ENCODE measurements at places on chromosomes 6 and 20.

GRCh38 chr6:89602166-89602565 lies 36.4 kb downstream of the LYRM2 start:
- DNase-seq, result no peak

DNA sequence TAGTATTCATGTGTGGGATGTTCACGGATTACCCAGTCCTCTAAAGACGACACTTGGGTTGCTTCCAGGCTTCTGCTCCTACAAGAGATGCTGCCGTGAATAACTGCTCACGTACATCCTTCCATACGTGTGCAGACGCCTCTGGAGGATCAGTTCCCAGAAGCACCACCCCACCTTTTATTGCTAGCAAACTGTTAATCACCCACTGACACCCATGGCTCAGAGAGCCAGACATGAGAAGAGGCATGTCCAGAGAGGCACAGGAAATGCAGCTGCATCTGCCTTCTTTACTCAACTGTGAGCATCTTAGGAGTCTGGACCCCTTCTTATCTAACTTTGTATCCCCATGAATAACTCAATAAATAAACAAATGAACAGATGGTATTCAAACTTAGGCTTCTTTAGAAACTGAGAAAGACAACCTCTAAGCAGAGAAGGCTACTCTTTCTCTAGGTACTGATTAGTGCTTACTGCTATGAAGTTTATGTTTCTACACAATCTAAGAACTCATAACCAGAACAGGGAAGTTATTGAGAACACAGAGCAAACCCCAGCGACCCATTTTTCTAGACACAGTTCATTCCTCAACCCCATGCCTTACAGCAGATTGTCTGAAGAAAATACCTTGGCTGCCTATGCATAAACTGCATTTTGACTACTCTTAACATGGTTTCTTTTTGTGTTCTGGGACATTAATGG lies 228.7 kb upstream of the RREB1 start:
- no peak for DNase-seq

- no peak for DNase-seq
Measured at GRCh38 chr6:113744861-113745260, 112.3 kb upstream of the MARCKS start.

DNA sequence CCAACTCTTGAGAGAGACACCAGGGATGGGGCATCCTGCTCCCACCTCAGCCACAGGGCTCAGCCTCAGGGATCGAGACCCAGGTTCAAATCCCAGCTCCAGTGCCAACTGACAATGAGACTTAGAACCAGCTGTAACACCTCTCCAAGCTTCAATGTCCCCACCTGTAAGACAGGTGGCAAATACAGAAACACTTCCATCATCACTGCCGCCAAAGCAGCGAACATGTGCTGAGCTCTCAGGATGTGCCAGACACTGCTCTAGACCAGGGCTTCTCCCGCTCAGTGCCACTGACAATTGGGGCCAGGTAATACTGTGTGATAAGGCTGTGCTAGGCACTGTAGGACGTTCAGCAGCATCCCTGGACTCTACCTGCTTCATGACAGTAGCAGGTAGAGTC lies 22.1 kb downstream of the PREX1 start:
- DNase-seq, result no peak

- no peak for DNase-seq
Measured at GRCh38 chr6:114160881-114161280, 181.9 kb downstream of the HS3ST5 start.

GRCh38 chr6:136415351-136416007 lies 125.8 kb upstream of the BCLAF1 start:
- DNase-seq, result no peak

- no peak for DNase-seq
Measured at GRCh38 chr20:10432079-10432478, 1.9 kb downstream of the MKKS start.

- no peak for DNase-seq
Measured at GRCh38 chr6:84836366-84836765, 72.0 kb upstream of the TBX18 start.

DNA sequence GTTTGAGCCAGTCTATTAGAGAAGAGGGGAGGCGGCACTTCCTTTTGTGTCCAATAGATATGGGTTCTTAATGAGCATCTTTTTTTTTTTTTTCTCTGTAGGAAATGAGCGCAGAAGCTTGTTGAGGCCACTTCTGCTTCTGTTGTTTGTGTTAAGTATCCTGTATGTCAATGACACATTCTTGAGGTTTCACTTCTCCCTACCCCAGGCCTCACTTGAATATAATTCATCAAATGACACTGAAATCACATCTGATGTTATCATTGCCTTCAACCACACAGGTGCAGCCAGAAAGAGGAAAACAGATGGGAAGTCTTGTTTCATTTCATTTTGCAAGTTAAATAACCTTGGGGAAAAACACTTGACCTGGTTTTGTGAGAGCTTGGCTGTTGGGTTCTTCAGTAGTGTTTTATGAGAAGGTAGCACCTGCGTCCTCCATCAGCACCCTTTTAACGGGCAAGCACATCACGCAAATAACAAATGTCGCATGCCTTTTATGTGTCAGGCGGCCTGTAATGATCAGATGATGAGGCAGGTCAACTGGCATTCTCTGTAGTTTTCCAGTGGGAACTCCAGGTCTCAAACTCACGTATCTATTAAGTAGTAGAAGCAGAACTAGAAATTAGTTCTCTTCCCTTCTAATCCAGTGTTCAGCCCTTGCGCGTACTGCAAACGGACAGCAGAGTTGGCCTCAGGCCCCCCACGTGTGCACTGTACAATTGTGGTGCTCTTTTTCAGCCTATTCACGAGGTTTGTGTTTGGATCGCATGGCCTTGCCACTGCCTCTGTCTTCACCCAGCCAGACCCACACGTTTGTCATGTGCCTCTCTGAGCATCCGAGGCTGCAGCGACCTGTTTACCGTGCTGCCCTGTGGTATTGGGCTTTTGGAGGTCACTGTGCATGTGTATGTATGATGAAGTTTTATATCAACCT lies 23.5 kb downstream of the PLEKHG1 start:
- peak; percentile 43 for DNase-seq

DNA sequence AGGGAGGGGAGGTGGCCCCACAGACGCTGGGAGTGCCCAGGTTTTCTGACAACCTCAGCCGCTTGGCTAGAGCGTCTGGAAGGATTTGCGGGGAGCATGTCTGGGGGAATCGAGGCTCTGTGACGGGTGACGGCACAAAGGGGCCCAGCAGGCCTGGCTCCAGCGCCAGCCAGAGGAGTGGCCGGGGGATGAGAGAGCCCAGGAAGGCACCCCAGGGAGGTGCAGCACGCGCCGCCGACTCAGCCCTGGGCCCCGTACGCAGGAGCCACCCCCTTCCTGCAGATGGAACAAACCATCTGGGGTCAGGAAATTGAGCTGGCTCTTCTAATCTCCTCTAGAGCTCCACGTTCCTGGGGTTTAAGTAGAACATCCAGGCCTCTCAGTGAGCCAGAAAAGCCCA lies 5.9 kb upstream of the SLCO4A1 start:
- DNase-seq, result no peak

- DNase-seq, result no peak
Measured at GRCh38 chr20:59020938-59021551, 1.8 kb downstream of the TUBB1 start.

GRCh38 chr6:133807501-133807900 lies 81.4 kb upstream of the TCF21 start:
- DNase-seq, result no peak

- DNase-seq, result no peak
Measured at GRCh38 chr6:68007717-68008116, 627.4 kb upstream of the ADGRB3 start.

DNA sequence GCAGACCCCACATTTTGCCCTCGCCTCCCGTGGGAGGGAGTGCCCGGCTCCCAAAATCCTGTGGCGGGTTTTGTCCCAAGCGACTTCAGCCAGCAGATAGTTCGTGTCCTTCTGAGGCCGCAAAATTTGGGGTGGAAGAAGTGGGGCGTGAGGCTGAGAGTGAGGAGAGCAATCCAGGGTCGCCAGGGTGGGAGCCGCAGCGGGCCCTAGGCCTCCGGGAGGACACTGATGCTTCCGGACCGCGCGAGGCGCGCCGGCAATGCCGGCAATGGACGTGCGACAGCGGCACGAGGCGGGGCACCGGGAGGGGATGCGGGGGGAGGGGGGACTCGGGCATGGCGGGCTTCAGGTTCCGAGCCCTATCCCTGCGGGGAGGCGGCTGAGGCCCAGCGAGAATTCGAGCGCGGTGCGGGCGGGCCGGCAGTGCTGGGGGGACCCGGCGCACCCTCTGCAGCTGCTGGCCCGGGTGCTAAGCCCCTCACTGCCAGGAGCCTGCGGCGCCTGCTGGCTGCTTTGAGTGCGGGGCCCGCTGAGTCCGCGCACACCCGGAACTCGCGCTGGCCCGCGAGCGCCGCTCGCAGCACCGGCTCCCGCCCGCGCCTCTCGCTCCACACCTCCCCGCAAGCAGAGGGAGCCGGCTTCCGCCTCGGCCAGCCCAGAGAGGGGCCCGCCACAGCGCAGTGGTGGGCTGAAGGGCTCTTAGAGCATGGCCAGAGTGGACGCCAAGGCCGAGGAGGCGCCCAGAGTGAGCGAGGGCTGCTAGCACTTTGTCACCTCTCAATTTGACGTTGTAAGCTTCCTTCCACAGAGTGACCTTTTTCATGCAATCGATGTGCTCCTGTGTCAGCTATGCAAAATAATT lies 143.8 kb downstream of the LPA start:
- no peak for DNase-seq

DNA sequence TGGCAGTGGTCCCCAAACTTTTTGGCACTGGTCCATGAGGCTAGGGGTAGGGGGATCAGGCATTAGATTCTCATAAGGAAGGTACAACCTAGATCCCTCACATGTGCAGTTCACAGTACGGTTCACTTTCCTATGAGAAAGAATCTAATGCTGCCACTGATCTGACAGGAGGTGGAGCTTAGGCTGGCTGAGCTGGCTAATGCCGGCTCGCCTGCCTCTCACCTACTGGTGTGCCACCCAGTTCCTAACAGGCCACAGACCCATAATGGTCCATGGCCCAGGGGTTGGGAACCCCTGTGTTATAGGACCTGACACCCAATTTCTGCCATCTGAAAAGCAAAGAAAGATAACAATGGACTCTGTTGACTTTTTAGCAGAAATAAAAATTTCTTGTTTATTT lies 199.6 kb downstream of the GMPR start:
- DNase-seq, result no peak

DNA sequence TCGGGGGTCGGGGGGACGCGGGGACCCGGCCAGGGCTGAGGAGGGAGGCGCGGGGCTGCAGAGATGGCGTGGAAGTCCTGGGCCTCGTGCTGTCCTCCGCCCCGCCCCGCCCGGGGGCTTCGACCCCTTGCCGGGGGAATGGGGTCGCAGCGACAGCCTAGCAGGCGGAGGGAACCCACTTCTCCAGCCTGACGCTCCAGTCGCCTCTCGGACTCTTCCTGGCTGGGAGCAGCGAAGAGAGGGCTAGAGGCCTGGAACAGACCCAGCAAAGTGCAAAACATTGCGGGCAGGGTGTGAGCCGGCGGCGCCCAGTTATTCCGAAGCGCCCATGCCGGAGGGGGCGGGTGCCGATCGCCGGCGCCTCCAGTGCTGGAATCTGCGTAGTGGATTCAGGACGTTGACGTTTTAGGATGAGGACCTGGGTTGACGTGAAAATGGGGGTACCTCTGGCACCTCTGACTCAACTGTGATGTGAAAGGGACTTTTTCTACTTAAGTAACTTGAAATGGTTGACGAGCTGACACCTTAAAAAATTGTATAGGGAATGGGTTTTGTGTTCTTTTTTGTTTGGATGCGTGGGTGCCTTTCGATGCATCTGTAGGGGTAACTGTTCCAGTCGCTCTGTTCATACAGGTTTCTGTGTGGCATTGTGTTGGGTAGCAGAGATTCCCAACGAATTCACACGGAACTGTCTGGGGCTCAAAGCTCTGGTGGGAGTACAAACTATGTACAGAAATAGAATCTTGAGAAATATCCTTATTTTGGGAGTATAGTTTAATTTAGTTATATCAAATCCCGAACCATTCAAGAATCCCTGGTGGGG lies 1.4 kb downstream of the SLC35F1 start:
- peak; percentile 35 for DNase-seq

- peak; percentile 76 for DNase-seq
Measured at GRCh38 chr20:62663145-62664018, 21.1 kb downstream of the SLCO4A1 start.

DNA sequence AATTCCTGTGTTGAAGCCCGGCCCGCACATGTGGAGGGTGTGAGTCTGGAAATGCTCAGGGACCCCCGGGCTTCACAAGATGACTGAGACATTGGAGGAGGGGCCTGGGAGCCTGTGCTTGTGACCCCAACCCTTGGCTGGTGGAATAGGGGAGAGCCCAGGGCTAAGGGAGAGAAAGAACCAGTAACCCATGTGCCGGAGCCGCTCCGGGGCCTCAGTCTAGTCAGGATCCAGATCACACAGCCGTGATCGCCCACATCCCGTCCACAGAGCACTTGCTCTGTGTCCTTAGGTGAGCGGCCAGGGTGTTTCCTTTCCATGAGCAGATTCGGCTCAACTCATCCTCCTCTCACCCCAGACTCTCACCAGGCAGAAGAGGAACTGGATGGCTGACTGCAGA lies 152.3 kb upstream of the RPS6KA2 start:
- no peak for DNase-seq

DNA sequence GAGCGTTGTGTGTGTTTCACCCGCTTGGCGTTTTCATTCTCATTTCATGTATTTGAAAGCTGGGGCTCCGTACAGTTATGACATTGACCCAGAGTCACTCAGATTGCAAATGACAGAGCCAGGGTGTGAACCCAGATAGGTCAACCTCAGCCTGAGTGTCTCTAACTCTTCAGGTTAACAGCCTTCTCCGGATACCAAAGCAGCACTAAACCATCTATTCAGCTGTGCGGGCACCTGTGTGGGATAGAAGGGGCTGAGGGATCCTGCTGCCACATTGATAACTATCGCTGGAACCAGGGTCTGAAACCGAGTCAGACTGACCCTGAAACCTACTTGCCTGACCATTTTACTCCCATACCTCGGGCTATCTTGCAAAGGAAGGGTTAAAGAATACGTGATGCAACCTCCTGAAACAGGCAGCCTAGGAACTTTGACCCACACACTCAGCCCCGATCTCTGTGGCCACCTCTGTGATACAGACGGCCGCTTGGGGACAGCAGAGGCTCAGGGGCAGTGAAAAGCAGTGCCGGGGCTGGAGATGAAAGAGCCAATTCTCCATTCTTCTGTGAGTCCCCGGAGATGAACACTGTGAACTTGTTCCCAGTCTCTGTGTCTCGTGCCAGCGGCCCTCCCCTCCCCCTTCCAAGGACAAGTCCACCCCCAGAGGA lies 233.5 kb upstream of the QKI start:
- DNase-seq, result peak; percentile 70

Data from NCI-H526 (cell line).